DMS153 (cell line): ENCODE measurements at places on chromosomes 11 and 22.

- DNase-seq = no peak
Observed at GRCh38 chr11:72584293-72584938, 89.8 kb downstream of the PDE2A start.

GRCh38 chr11:118442908-118443589, 6.8 kb downstream of the KMT2A start:
- DNase-seq = no peak

DNA sequence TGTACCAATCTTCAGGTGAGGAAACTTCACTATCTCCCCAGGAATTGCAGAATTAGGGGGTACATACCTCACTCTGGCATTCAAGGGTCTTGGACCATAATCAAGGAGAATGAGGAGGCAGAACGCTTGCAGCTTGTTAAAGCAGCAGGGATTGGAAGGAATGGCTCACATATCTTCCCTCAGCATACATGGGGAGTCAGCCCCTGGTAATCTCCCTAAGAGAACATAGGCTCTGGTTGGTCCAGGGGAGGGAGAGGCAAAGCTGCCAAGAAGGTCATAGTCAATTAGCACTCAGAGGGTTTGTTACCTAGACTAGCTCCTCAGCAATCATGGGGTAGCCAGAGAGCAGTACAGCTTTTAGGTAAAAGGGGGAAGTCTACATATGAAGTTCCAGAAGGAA, 256.8 kb downstream of the INSC start:
- no peak for DNase-seq

DNA sequence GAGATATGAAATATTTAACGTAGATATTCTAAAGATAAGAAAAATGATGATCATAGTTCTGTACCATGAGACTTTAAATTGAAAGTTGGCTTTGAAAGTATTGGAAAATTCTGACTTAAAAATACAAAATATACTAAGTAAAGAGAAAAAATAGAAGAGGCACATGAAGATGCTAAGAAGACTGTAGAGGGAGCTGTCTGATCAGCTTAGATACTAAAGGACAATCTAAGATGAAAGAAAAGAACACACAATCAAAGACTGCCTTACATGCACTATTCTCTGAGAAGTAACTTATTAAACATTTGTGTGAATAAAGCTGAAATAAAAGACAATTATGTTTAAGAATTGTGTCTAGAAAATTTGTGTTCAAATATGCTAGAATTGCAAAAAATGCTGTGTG, 55.1 kb downstream of the RBMXL2 start:
- DNase-seq = no peak

GRCh38 chr11:74004759-74005615, 3.9 kb downstream of the UCP3 start:
- DNase-seq = no peak

DNA sequence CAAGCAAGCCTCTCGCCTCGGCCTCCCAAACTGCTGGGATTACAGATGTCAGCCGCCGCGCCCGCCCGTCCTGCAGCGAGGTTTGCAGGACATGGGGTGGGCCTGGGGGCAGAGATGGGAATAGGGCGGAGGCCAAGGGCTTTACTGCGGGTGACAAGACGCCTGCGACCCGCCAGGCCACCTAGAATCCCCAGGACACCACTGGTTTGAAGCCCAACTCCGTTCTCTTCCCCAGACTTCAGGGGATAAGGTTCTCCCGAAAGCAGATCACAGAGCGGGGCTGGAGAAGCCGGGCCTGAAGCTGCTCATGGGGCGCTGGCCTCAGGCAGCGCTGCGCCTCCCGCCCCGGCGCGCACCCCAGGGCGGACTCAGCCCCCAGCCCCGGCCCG, 354 bp downstream of the POLR2L start:
- no peak for DNase-seq

DNA sequence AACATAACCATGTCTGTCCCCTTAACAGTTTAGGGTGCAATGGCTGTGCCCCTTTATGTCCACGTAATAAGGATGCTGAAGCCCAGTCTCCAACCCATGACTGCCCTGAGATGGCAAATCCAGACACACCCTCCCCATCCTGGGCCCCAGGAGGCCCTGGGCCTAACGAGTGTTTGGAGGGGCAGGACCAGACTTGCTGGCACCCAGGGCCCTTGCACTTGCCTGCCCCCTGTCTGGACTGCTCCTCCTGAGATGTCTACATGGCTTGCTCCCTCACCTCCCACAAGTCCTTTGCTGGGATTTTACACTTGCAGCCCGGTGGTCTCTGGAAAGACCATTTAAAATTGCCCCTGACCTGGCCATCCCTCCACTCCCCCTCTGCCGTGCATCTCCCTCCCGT, 132.2 kb upstream of the NECTIN1 start:
- no peak for DNase-seq

DNA sequence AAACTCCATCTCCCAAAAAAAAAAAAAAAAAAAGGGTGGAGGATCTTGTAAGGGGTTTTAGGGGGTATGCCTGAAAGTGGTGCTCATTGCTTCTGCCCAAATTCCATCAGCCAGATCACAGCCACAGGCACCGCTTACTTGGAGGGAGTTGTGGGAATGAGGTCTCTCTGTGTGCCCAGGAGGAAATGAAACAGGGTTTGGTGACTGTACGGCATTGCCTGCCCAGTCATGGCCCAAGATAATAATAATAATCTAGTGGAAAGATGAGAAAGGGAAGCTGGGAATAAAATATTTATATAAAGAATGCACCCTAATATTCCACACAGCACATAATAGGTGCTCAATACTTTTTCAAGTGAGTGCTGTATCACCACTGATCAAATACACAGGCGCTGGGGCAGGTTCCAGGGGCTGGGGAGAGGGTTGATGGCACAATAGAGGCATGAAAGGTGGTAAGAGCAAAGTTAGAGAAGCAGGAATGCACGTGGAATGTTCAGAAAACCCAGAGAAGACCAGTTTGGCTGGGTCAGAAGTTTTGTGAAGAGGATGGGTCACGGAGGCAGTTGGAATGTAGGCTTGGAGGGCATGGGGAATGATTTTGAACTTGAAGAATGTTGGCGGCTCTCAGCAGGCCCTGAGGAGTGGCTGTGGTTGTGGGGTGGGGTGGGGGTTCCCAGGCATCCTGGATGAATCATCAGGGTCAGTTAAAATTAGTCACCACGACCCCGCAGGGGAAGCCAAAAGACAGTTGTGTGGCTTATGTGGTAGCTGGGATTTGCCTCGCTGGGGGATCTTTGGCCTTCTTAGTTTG, 12.5 kb upstream of the MB start:
- DNase-seq = no peak

DNA sequence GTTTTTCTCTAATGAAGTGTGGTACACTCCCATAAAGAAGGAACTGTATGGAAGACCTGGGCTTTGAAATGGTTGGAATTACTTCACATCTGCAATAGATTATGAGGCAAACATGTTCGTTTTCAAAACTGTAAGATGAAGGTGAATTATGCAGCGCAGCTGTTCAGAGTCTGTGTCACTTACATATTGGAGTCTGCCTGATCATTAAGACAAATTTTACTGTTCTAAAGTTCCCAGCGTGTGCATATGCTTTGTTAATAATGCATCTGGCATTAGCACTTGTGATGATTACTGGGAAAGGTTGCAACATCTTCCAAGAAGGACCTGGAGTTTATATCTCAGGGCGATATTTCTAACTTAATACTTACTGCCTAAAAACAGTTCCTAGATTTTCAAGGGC, 255.2 kb upstream of the ZC3H12C start:
- DNase-seq = no peak

GRCh38 chr11:27555264-27555663, 48.7 kb upstream of the LIN7C start:
- no peak for DNase-seq
